Activated naive CD4-positive, alpha-beta T cell treated with Interleukin-2 at 50 U/mL for 16 hours (primary cell): ENCODE measurements at places on chromosomes 3 and 15.

DNA sequence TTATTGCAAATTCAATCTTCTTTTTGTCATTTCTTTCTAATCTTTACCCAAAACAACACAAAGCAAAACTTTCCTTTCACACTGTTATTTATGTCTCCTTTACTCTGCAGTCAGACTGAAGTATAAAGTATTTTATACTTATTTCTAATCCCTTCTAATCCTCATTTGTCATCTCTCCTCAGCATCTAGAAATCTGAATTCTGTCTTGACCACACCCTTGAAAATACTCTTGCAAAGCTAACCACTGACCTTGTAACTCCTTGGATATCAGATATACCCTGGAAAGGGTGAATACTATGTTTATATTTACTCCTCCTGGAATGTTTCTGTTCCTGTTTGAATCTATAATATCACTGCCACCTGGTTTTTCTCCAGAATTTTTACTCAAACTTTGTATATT is 481.1 kb downstream of the ZNF385D start:
- no peak for DNase-seq

DNA sequence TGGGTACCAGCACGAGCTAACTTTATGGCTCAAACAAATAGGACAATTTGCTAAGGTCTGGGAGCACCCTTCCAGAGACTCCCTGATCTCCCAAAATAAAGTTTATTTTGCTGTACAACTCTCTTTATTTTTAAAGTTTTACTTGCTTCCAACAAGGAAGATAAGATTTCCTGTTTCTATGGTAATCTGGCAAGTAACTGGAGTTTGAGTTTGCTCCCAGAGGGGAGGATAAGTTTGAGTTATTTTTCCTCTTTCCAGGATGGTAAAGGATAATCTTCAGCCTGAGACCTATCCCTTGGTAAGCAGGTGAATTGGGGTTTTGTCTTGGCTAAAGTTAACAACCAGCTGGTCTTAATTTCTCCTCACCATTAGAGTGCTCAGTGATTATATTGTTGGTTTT is 1019.4 kb upstream of the ALCAM start:
- no peak for DNase-seq

DNA sequence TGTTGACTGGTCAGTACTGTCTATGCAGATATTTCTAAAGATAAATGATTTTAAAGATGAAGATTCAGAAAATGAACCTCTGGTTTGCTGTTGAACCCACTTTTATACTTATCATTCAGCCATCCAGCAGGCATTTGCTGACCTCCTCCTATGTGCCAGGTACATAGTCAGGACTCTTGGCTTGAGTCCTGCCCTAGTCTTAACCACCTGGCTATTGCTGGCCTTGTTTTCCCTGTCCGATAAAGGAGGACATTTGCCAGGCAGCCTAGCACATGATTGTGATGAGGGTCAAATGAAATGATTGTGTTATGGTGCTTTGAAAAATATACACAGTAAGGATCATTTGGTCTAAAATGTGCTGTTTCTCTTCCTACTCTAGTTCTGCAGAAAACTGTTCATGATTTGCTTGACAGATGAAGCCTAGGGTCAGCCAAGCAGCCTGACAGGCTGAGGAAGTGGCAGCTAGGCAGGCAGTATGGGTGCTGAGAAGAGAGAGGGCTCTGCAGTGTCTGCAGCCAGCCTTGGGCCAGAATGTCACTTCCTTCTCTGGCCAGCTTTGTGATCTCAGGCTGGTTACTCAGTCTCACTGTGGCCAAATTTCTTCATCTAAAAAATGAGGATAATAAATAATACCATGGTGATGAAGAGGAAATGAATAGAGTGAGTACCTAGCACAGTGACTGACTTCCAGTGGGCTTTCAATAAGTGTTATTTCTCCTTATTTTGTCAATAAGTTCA is 13.8 kb downstream of the EXOSC7 start:
- no peak for DNase-seq

- no peak for DNase-seq
Measured at GRCh38 chr15:68415501-68416157, 16.3 kb downstream of the ITGA11 start.

DNA sequence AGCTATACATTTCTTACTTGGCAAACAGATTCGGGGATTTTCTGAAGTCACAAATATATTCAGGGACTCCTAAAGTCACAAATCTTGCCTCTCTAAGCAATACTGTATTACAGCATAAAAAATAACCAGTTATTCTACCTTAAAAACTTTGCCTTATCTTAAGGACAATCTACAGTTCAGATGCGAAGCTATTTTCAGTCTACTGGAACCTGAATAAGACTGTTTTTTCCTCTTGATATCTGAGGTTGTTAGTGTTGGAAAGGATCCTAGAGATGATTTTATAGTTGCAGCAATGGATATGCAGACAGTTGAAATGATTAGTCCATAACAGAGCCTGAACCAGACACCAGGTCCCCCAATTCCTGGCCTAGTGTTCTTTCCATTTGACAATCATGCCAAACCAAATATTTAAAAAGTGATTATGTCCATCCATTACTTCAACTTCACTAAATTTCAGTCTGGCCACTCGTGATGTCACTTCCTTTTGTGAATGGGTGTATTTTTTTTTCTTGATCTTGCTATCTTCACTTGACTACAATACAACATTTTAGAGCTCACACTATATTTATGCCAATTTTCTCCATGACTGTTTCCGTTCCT is 1.8 kb downstream of the HDGFL3 start:
- no peak for DNase-seq

DNA sequence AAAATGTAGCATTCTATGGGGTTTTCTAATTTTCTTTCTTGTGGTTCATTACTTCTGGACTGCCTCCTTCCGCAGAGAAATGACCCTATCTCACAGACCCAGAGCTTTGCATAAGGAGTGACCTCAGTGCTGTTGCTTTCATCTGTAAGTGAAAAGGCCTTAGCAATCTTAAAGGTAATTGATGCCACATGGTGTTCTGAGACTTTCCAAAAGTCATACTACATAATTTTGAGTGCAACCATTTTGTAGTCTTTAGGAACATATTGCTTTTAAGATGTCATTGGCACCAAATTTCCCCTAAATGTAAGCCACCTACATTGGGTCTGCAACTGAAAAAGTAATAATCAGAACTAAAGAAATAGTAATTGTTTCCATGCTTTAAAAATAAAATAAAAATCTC is 9.2 kb upstream of the HHLA2 start:
- no peak for DNase-seq

DNA sequence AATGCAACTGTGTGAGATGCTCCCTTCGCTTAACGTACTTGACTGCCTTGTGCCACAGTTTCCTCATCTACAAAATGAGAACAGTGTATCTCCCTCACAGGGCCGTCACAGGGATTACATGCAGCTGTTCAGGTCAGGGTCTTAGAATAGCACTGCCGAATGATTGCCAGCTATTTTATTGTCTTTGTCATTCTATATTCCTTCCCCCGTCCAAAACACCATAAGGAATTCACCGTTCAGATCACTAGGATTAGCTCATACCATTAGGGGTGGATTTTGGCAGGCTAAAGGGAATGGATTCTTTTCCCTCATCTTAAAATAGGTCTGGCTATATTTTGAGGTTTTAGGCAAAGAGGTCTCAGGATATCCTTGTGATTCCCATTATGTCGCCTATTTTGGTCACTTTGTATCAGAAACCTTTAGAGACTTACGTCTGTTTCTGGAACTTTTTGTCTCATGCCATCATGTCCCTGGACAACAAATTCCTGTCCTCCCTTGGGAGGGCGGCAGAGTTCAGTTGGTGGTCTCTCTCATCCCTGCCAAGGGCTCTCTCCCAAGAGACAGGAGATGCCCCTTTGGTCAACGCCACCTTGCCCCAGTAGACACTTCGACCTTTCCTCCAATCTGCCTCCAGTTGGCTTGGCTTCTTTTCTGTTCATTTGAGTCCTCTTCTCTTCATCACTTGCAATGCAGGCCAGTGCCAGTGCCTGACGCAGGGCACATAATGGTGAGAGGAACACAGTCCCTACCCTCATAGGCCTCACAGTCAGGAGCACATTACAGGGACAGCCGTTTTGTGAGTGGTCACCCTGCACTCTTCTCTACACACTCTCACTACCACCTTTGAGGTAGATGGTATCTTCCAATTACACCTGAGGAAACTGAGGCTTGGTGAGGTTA is 171.6 kb upstream of the BHLHE40 start:
- DNase-seq, result no peak

DNA sequence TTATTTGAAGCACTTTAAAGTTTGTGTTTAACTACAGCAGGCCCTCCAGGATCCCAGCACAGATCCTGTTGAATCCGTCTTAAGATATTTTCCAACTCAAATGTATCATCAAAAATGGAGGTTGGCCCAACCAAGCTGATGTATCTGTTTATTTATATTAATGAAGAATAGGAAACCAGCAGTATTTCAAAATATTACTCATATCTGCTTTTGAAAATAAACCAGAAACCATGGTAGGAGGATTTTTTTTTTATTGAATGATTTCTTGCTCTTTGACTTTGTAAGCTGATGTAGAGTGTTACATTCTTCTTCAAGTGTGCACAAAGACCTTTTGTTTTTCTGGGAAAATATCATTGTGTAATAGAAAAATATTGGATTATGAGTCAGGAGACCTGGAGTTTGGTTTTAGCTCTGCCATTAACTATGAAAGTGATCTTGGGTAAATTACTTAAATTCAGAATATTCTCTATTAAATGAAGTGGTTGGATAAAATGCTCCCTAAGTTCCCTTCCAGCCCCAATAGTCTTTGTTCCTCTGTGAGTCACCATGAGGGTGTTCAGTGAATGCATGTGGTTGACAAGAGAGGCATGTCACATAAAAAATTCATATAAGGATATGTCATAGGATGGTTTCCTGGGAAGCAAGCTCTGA is 221.3 kb upstream of the GAP43 start:
- no peak for DNase-seq

DNA sequence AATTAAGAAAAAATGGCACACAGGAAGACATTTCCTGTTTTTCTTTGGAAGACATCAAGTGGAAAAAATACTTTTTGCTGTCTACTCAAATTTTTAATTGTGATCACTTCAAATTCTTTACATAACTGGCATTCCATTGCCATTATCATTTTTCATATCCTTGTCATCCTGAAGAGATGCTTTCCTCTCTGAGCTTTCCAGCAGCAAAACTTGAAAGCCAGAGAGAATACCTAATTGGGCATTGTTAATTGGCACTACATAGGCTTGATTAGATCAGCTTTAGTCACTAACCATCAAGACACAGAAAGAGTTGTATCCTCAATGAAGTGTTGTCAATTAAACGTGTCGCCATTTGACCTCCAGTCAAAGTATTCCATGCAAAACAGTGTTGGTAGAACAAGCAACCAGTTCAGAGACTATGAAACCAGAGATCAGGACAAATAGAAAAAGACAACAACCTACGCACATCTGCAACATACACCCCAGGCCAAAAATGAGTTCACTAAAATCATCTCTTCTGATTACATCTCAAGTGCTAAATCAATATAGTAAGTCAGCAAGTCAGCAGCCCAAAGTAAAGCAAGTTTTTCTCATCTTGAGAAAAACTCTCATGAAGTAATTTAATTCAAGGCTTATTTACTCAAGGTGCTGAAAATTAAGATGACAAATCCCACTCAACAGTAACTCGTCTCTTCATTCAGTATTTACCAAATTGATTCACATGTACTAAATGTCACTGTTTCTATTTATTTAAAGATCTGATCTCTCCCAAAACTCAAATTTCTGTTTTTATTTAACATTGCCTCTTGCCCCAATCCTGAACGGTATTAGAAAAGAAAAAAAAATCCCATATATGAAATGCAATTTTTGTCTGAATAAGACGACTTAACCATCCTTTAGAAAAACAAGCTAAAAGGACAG is 123.0 kb downstream of the SUCLG2 start:
- no peak for DNase-seq

DNA sequence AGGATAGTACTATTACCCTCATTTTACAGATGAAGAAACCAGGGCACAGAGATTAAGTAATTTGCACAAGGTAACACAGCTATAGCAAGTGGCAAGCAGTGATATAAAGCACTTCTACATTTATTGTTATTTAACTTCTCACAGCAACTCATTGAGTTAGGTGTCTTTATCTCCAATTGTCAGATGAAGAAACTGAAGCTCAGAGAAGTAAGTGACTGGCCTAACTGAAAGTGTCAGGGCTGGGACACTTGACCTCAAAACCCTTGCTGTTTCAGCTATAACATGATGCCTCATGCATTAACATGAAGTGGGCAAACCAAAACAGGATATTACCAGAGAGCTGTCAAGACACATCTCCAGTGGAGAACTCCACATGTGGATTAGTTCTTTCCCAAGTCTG is 65.8 kb upstream of the LEKR1 start:
- DNase-seq, result no peak

DNA sequence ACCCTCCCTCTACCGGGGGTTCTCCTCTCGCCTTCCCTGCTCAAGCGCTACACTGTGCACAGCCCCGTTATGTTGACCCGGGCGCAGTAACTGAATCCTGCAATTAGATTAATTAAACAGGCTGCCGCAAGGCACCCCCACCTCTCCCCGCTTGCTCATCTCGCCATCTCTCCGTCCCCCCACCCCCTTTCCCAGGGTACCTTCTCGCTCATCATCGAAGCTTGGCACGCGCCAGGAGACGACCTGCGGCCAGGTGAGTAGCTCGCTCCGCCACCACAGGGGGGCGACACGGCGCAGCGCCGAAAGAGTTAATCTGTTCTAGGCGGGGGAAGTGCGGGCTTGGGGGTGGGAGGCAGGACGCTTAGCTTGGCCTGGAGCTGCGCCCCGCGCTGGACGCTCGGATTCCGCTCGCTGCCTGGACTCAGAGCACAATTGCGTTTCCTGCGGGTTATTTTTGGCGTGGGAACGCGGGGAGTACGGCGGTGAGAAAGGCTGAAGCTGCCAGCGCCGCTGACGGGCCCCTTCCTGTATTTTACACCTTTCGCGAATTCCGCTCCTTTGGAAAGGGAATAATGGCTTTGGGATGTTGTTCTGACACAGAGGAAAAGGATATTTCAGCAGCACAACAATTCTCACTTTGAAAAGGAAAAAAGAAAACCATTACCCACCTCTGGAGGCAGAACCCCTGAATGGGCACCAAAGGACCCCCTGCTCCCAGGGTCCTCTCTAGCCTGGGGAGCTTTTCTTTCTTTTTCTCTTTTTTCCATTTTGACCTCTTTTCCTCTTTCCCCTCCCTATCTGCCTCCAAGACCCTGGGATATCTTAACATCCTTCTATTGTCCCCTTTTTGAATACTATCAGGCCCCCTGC is 1.5 kb downstream of the DLL4 start:
- DNase-seq, result peak; percentile 49

DNA sequence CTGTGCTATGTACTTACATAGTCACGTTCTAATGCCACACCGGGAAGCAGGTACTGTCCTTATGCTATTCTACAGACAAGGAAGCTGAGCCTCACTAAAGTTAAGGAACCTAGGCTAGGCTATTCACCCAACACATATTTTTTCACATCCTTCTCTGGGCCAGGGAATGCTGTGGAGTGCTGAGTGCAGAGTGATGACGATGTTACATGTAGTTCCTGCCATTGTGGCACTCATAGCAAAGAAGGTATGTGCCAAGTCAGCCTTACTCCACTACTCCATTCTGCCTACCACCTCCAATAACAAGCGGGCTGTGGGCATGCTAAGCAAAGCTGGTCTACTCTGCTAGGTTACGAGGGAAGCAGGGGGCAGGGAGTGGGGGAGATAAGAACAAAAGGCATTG is 69.8 kb upstream of the SLC25A26 start:
- no peak for DNase-seq
